ENCODE measurements at places on chromosomes 3 and 15.

- peak; percentile 98 for DNase-seq
These were observed 284.8 kb upstream of the CFAP20DC start for GRCh38 chr3:59334585-59334984.

DNA sequence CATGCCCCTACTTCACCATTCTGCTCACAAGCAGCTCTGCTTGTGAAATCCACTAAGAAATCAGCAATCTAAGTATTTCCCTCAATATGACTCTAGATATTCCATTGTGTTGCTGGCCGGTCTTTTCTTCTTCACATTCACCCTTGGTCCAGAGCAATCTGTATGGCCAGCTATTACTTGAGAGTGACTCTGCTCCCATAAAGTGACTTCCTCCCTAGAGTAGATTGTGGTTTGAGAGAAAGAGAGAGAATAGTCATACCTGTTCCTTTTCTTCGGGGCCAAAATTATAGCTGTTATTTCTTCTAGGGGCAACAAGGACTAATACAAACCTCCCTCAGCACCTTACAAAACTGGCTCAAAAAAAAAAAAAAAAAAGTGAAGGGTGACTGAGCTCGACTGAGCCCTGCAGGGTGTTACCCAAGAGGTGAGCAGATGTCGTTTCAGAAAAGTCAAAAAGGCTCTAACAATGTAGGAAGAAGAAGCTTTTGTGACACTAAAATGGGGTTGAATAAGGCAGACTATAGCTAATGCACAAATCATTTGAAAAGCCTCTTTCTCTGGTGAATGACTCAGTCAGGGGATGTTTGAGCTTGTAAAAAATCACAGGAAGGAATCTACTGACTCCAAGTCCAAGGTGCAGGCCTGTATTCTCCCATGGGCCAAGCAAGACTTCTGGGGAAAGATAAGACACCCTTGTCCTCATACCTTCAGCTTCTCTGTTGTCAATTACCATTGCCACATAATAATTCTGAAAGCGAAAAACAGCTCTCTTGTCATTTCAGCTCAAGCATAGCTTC, 161.0 kb upstream of the SLC24A5 start:
- DNase-seq = no peak

GRCh38 chr15:68650901-68651709, 72.3 kb downstream of the CORO2B start:
- peak; percentile 45 for DNase-seq

DNA sequence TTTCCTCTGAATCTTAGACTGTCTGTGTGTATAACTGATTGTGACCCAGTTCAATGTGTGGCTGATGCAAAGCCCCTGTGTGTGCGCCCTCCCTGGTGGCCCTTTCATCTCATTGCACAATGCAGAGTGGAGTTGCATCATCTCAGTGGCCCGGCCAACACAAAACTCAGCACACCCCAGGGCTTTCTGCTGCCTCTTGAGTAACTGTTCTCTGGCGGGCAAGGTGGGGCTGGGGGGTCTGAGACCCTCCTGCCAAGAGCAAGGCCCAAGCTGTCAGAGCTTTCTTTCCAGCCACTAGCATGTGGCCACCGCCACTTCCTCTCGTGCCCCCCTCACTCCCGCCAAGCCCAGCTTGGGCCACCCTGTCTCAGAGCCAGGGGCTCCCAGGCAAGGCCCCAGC, 80.7 kb upstream of the ALDH1L1 start:
- DNase-seq = no peak

Measured in inflammatory macrophage treated with lipopolysaccharide for 4 hours (primary cell).